ENCODE measurements at places on chromosomes 16 and 17.

DNA sequence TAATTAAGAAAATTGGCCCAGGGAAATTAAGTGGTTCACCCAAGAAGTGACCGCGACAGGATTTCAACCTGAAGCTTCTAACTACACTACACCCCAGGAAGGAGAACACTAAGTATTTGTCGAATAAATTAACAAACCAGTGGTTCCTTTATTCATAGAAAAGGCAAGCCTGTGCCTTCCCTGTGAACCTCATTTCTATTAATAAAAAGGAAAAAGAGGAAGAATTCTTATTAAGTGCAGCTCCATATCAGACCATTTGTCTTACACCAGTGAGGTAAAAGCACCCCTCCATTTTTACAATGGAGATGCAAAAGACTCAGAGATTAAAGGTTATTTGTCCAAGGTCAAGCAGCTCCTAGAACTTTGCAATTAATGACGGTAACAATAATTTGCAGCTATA, 1.7 kb downstream of the COPS3 start:
- no peak for DNase-seq

GRCh38 chr17:752620-753219, 656 bp upstream of the GEMIN4 start:
- no peak for DNase-seq

- DNase-seq: no peak
These were observed 17.7 kb downstream of the KRT9 start for GRCh38 chr17:41553987-41554680.

GRCh38 chr16:21150375-21151001, at the start of gene DNAH3:
DNAH3 (minus strand) TSS chr16:21150846; CDS start chr16:21150319, 527 bp downstream.
- no peak for DNase-seq

GRCh38 chr17:43411749-43412148, 13.0 kb downstream of the ARL4D start:
- DNase-seq: no peak

DNA sequence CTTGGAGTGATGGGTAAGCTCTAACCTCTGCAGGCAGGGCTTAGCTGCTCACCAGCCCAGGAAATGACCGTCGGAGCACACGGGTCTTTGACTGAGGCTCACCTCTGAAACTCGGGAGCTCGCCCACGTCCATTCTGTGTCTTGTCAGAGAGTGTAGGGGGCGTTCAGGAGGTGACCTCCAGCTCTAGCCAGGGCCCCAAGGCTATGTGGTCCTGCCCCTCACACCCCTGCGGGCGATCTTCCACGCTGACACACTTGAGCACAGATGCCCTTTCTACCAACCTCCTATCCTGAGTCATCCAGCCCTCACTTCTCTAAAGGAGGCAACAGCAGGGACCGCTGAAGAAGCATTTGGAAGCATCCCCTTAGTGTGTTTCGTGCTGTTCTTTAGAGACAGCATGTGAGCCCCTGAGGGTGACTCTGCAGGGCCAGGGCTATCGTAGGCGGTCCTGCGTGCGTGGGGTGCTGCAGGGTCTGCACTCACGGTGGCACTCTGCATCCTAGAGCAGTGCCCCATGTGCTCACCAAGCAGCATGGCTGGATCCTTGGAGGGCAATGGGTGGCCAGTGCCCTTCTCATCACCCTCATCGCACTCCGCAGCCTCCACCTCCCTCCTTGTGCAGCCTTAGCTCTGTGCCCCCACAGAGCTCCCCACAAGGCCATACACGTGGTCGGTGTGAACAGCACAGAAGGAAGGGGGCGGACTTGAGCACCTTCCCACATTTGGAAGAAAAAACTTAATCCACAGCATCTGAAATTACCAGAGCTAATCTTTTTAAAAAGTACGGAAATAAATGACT, 33.8 kb downstream of the SLC47A1 start:
- DNase-seq: no peak

DNA sequence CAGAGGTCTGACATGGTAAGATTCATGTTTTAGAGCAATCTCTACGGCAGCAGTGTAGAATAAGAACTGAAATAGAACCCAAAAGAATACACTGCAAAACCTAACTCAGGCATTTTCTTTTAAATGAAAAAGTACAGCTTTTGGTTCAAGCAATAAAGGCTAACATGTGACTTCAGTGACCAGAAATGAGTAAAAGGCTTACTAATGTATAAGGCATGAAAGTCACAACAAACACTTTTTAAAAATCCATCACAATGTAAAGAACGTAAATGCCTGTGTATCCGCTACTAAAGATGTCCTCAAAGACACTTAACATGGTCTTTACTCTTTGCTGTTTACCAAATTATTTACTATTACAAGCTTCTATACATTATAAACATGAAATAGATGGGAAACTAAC, 16.6 kb downstream of the KIAA0753 start:
- DNase-seq: no peak

GRCh38 chr16:71402007-71402406, 39.8 kb downstream of the TLE7 start:
- no peak for DNase-seq

GRCh38 chr16:83420206-83420760, 387.5 kb upstream of the HSBP1 start:
- no peak for DNase-seq

GRCh38 chr17:63534816-63535455, 11.8 kb downstream of the KCNH6 start:
- DNase-seq: no peak

DNA sequence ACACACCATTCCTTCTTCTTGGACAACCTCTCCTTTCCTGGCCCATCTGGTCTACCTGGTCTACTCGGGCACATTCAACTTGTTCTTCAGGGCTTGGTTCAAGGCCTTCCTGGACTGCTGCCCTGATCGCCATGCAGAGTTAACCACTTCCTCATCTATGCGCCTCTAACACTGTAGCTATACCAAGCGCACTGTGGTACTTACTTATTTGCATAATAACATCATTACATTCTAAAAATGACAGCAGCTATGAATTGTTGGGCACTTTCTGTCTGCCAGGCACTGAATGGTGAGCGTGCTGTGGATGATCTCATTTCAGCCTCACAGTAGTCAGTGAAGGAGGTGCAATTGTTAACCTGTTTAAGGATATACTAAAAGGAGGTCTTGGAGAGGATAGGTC, 66.9 kb upstream of the SDK2 start:
- no peak for DNase-seq

- no peak for DNase-seq
These were observed 7.4 kb downstream of the BANP start for GRCh38 chr16:87958632-87959031.

GRCh38 chr17:34711646-34712045, 132.3 kb downstream of the TMEM132E start:
- DNase-seq: no peak

- DNase-seq: peak; percentile 85
These were observed 1.3 kb downstream of the RAB37 start for GRCh38 chr17:74738051-74738996.

DNA sequence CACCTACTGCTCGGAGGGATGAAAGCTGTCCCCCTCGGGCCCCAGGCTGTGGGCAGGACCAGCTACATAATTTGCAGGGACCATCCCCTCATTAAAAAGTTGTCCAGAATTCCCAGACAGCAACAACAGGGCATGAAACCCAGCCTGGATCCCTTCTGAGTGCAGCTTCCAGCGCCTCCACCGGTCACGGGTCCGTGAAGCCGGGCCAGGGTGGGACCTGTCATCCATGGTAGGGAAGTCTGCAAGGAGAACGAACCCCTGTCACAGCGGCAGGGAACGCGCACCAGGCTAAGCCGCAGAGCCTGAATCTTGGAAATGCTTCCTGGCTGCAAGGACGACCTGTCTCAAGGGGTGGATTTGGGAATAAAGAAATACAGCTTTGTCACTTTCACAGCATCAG, 214.2 kb downstream of the RBFOX3 start:
- DNase-seq: no peak

GRCh38 chr16:67430977-67431774, at the start of gene HSD11B2:
HSD11B2 (plus strand) TSS chr16:67431121; CDS start chr16:67431249, 128 bp downstream.
- DNase-seq: peak; percentile 60

GRCh38 chr17:40092581-40092980, 7.8 kb downstream of the NR1D1 start:
- DNase-seq: no peak

GRCh38 chr16:81180578-81180977, 57.9 kb upstream of the BCO1 start:
- DNase-seq: no peak

GRCh38 chr16:7585705-7586104, 253.1 kb downstream of the RBFOX1 start:
- no peak for DNase-seq

DNA sequence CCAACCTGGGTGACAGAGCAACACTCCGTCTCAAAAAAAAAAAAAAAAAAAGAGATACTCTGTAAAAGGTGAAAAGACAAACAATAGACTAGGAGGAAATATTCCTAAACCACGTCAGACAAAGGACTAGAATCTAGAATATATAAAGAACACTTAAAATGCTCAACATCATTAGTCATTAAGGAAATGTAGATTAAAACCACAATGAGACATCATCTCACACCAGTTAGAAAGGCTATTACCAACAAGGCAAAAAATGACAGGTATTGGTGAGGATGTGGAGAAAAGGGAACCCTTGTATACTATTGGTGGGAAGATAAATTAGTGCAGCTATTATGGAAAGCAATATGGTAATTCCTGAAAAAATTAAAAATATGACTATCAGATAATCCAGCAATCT, 903.1 kb upstream of the SOX9 start:
- no peak for DNase-seq

- DNase-seq: no peak
These were observed 4.5 kb upstream of the PHAF1 start for GRCh38 chr16:67105246-67105645.

DNA sequence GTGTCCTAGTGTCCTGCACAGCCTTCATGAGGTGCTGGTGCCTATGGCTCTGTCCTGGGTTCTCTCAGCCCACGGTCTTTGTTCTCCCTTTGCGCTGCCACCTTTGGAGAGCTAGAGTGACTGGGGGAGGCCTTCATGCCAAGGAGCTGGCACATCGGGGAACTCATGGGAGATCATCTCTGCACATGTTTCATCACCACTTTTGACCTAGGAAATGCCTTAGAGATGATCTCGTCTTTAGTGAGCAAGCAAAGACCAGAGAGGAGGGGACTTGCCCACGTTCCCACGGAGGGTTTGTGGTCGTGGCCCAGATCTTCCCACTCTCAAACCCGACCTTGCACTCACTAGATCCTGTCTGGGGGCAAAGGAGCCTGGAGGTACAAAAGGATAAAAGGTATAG, 23.5 kb downstream of the TBX4 start:
- no peak for DNase-seq

DNA sequence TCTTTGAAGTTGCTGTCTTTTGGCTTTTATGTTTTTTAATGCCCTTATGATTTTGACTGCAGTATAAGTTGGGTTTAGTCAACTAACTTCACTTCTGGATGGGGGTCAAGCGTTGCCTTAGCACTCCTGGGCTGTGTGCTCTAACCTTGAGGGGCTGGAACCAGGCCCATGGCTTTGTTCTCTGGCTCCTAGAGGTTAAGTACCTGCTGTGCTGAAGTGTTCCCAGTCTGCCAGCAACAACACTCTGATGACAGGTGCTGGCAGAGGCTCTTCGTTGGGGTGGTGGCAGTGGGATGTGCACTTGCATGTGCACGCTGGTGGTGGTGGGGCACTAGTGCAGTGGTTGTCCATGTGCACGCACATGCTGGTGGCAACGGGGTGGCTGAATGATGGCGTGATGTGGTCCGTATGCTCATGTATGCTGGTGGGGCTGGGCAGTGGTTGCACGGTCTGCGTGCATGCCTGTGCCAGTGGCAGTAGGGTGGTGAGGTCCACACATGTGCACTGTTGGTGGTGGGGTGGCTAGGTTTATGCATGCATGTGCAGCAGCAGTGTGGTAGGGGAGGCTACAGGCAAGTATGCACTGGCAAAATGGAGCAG, 447.8 kb upstream of the GOT2 start:
- no peak for DNase-seq

GRCh38 chr17:79159926-79160325, 85.3 kb downstream of the ENGASE start:
- no peak for DNase-seq

DNA sequence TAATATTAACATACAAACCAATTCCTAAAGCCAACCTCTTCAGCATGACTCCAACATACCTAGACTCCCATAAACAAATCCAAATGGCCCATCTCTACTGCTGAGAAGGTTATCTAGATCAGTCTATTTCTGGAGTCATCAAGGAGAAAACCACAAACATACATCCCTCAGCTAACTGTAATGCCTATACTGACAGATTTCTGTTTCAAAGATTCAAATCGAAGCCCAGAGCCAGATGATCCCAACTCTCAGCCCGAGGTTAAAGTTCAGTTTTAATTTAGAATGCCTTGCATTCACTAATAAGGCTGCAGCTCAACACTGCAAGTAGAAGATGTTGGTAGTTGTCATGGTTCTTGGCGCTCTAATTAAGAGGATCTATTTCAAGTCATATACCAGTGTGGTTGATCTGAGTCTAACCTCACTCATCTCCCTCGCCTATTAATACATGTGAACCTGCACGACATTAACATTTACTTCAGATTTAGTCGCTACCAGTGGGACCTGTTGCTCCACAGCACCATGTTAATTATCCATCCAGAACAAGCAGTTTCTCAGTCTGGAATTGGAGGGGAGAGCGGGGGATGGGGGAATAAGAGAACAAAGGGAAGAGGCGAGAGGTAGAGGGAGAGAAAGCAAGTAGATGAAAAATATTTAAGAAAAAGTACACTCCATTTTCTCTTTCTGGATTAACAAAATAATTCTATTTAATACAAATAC, 15.4 kb downstream of the PHF12 start:
- DNase-seq: no peak

GRCh38 chr16:77816293-77816692, 27.9 kb downstream of the VAT1L start:
- no peak for DNase-seq

GRCh38 chr17:31499771-31500554, 108.5 kb downstream of the RAB11FIP4 start:
- no peak for DNase-seq

GRCh38 chr17:27396941-27397340, 59.3 kb upstream of the KSR1 start:
- no peak for DNase-seq

GRCh38 chr17:63156986-63157385, 191.0 kb downstream of the TANC2 start:
- no peak for DNase-seq

DNA sequence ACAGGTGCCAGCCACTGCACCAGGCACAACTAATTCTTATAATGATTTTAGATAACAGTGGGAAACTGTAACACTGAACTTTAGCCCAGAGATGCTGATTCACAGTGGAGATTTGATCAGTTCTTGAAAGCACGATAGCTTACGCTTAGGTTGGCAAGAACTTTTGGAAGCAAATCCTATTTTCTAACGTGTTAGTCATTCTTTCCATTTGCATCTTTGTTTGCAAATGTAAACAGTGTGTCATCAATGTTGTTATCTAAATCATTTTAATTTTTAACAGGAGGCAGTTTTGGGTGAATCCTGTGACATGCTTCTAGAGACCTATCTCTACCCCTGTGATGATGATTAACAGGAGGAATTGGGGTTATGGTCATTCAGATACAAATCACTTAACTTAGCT, 35.7 kb upstream of the GNA13 start:
- DNase-seq: no peak

GRCh38 chr17:74816905-74817620, 40.9 kb upstream of the NAT9 start:
- DNase-seq: no peak

GRCh38 chr16:23434380-23434779, 18.6 kb downstream of the COG7 start:
- no peak for DNase-seq

Measured in activated CD8-positive, alpha-beta memory T cell treated with anti-CD3 and anti-CD28 coated beads, Interleukin-2, amount 50 U/mL, for 48 hours (primary cell).